ENCODE measurements at places on chromosomes 3 and 15.

DNA sequence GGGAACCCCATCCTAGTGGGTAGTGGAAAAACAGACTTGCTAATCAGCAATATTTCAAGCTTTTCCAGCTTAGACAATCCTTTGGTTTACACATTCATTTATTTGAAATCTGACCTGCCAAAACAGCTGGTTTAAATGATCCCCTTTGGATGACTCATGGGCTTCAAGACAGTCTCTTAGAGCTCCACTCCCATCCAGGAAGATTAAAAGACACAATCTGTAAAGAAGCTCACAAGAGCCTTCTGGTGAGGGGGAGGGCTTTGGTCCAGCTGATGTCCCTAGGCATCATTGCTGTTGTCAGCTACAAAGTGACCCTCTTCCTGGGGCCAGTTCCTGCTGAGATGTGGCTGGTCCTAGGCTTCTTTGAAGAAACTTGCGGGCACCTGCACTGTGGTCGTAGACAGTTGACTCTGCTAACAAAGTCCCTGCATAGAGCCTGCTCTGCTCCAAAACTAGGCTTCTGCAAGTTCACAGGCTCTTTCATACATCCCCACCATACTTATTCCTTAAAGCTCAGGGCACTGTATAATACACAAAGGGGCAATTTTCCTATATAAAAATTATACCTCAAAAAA is 73.7 kb downstream of the IGSF11 start:
- no peak for DNase-seq

GRCh38 chr3:101701696-101702634 is 15.4 kb upstream of the RPL24 start:
- no peak for DNase-seq

- peak; percentile 77 for DNase-seq
These were observed 20.7 kb upstream of the MYZAP start for GRCh38 chr15:57570994-57571393.

DNA sequence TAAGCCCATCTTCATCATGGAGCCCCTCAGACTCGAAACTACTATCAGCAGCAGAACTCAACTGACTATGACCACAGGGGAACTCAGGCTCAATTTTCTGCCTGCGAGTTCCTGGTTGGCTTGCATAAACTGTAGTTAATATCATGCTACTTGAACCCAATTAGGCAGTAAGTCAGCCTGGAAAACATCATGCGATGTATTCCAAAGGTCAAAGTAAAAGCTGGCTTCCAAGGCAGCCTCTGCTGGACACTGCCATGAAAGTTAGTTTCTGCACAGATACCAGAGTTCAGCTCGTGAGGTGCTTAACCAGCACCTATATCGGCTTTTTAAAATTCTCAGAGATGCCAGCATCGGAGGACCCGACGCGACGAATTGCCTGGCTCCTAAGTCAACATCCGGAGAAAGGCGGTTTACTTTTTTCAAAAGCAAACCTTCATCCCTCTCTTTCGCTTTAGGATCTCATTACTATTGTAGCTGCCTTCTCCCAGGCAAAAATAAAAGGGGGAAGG is 3.8 kb downstream of the ANP32A start:
- DNase-seq: peak; percentile 43

GRCh38 chr15:60264566-60264965 is 133.2 kb downstream of the ANXA2 start:
- DNase-seq: no peak

DNA sequence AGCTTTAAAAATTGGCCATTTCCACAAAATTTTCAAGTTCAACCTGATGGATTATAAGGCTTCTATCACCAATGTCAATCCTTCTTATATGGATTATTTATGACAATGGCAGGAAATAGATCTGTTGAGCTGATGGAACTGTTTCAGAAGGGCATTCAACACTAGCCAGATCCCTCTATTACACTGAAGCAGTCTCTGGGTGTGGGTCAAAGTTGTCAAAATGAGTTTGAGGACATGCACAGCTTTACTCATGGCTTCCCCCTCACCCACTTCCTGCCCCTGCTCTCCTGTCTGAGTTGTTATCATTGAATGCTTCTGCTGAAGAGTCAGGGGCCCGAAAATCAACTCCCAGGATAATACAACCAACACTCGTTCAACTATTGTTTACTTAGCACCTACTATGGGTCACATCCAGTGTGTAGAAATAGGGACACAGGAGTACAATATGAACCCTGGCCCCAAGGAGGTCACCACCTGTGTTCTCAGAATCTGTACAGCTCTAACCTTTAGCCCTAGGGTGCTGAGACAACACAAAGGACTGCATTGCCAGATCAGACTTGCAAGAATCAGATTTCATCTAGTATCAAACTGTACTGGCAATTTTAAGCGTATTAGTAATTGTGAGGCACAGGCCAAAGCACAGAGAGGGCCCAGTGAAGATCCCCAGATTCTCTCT is 41.7 kb upstream of the FAM3D start:
- no peak for DNase-seq

GRCh38 chr3:148990236-148990635 is 1.1 kb upstream of the GYG1 start:
- no peak for DNase-seq

GRCh38 chr3:42501321-42501680 is 1.1 kb upstream of the VIPR1 start:
- DNase-seq: no peak

DNA sequence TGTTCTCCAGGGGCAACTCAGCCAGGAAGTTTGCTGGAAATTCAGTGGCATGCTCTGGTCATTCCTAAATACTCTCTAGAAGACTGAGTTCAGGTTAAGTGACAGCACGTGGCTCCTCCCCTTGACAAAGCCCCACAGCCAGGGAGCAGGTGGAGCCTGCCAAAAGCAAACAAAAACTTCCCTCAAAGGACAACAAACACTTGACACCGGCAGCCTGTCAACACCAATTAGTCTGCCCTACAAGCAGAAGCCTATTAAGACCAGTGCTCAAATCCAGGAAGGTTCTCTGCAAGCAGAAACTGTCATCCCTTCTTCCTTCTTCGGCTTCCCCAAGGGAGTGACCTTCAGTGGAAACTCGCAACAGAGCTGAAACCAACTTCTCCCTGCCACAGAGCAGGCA is 5.0 kb downstream of the MEX3B start:
- DNase-seq: no peak

- DNase-seq: no peak
These were observed 138.0 kb downstream of the SRGAP3 start for GRCh38 chr3:9111417-9111816.

DNA sequence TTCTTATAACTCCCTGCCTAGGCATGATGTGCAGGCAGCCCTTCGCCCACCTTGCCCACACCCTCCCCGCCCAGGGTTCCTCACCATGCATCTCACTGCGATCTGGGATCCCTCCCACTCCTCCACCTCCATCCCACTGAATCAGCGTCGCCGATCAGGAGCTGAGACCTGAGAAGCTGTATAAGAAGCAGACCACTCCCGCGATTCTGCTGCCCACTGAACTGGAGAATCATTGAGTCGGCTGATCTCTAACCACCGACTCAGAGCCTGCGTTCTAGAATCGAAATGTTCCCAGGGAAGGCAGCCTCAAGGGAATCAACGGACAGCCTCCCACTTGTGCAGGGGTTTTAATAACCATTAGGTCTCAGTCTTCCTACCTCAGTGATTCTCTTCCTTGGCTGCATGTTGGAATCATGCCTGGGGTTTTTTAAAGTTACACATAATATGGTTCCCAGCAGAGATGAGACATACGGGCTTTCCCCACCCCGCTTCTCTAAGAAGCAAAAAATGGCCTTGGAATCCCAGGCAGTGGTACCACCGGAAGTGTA is 60.2 kb downstream of the TMEM44 start:
- no peak for DNase-seq

- DNase-seq: no peak
These were observed 396.8 kb downstream of the IGSF11 start for GRCh38 chr3:118637846-118638245.

DNA sequence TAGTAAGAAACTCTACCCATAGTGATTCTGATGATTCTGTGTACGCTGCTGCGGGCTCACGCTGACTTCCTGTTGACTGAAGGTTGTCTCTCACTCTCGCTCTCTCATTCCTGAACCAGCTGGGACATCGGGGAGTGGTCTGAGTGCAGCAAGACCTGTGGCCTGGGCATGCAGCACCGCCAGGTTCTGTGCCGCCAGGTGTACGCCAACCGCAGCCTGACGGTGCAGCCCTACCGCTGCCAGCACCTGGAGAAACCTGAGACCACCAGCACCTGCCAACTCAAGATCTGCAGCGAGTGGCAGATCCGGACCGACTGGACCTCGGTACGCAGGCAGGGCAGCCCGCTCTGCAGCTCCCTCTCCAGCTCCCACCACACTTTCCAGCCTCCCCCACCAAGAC is 63.6 kb upstream of the NR2E3 start:
- no peak for DNase-seq

- DNase-seq: no peak
These were observed 67.3 kb upstream of the DCBLD2 start for GRCh38 chr3:98968824-98969223.

DNA sequence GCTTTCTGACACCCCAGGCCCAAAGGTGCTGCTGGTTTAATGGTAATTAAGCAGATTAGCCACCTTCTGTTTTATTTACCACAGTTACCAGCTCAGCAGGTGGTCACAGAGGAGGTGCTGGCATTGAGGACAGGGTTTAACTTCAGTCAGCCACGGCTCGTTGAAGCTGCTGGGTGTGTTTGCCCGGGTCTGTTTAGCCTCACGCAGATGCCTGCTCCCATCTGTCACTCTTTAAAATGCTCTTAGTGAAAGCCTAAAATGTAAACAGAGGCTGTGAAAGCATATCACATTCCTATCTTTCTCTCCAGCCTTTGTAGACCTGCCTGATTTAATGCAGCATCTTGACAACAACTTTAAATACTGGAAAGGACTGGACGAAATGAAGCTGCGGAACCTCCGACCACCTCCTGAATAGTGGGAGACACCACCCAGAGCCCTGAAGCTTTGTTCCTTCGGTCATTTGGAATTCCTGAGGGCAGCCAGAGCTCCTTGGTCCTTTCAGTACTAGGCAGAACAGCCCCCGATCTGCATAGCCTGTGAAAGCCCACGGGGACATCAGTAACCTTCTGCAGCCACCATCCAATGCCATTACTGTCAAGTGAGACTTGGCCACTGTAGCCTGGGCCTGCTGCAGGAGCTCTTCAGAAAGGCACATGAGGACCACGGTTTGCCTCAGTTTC is 156.0 kb downstream of the PDE8A start:
- no peak for DNase-seq

DNA sequence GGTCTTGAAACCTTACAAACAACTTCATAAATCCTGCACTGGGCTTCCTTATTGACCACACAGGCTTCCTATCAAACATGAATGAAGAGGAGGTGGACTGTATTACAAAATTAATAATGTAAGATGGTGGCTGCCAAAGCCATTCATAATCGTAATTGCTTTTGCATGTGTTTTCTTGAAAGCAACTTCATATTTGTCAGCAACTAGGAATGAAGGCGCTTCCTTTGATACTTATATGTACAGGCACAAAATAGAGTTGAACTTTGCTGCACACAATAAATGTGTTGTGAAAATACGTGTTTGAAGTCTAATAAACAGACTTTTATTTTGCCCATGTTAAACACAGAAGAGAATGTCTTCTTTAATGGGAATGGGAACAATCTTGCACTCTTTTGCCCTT is 72.1 kb upstream of the OXTR start:
- DNase-seq: no peak

GRCh38 chr3:14823910-14824629 is 5.3 kb downstream of the FGD5 start:
- DNase-seq: no peak

- no peak for DNase-seq
These were observed 62.7 kb upstream of the RNU6-1 start for GRCh38 chr15:67902579-67903009.

GRCh38 chr3:140093742-140094141 is 158.8 kb downstream of the CLSTN2 start:
- DNase-seq: peak; percentile 52

GRCh38 chr3:176274161-176274560 is 923.1 kb downstream of the TBL1XR1 start:
- DNase-seq: no peak

DNA sequence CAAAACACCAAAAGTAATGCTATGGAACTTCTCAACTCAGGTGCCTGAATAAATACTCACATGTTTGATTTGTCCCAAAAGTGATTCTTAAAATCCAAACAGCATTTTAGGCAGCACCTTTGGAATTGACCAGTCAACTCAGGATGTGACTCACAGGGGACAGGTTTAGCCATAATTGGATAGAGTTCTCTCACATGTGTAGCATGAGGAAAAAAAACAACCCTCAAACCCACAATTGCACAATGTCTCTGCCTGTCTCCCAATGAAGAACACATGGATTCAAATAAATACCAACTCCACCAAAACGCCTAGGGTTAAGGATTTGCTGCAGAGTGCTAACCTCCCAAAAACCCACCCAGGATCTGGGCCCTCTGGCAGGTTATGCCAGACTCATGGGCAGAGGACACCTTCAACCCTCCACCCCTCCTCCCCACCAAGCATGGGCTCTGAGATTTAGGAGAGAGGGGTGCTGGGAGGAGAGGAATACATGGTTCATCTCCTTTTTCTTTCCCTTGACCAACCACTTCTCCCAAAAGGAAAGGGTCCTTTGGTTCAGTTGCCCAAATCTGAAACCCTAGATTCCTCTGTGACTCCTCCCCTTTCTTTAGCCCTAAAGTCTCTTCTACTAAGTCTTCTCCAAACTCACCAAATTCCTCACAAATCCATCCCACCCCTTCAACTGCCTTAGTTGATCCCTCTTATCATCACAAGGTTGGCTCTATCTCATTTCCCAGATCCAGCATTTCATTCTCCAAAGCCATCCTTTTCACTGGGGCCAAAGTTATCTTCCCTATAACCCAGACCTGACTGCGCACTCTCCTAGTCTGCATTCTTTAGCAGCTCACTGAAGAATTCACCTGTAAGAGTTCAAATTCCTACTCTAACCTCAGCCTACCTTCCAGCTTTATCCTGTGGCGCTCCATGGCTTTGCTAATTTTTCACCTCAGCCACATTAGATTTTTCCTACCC is 7.7 kb downstream of the RYK start:
- DNase-seq: peak; percentile 25

DNA sequence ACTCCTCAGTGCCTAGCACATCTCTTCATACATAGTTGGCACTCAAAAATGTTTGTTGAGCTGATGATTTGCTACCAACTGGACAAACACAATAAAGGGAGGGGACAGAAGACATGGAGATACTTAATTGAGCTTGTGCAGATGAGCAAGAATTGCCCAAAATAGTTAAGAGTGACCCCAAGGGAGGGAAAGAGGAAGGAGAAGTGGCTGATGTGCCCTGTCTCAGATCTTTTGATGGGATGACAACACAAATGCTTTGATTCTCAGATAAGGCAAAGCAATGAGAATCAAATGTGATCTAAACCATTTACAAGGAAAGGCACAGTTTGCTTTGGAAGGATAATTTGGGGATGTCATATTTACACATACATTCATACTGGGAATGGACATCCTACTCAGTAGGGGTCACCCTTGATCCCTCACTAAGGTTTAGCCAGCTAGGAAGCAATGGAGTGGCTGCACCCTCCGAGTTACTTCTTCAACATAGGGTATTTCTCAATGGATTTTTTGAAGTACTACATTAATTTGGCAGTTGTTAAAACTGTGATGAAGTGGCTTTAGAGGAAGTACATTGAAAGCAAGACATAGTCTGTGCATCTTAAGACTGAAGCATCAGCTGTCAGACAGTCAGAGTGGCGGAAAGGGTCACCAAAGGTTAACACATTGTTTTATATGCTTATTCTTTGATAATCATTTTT is 21.9 kb upstream of the SSR3 start:
- no peak for DNase-seq

- no peak for DNase-seq
These were observed 37.5 kb upstream of the FSTL1 start for GRCh38 chr3:120488296-120488695.

GRCh38 chr15:76451540-76451939 is 115.0 kb downstream of the ISL2 start:
- DNase-seq: no peak

Measured in LoVo (cell line).